GM23338 (cell line): ENCODE measurements at places on chromosomes 2 and 18. TPM values are rescaled to one million over a fixed set of nuclear protein-coding genes. Genes with fewer than 3 reads are reported as not detected.

- no peaks in the 10 kb centered on the region for H3K36me3 ChIP-seq
- H3K27ac ChIP-seq: no peak overlapping the region
- no peaks in the 10 kb centered on the region for H3K27me3 ChIP-seq
Measured at GRCh38 chr2:75162259-75162658, 37.1 kb downstream of the TACR1 start.

- no peaks in the 10 kb centered on the region for H3K4me1 ChIP-seq
- no peak overlapping the region for H3K4me3 ChIP-seq
- no peaks in the 10 kb centered on the region for H3K27me3 ChIP-seq
- H3K27ac ChIP-seq: no peak overlapping the region
Measured at GRCh38 chr2:69405306-69405705, 18.3 kb upstream of the GFPT1 start.

DNA sequence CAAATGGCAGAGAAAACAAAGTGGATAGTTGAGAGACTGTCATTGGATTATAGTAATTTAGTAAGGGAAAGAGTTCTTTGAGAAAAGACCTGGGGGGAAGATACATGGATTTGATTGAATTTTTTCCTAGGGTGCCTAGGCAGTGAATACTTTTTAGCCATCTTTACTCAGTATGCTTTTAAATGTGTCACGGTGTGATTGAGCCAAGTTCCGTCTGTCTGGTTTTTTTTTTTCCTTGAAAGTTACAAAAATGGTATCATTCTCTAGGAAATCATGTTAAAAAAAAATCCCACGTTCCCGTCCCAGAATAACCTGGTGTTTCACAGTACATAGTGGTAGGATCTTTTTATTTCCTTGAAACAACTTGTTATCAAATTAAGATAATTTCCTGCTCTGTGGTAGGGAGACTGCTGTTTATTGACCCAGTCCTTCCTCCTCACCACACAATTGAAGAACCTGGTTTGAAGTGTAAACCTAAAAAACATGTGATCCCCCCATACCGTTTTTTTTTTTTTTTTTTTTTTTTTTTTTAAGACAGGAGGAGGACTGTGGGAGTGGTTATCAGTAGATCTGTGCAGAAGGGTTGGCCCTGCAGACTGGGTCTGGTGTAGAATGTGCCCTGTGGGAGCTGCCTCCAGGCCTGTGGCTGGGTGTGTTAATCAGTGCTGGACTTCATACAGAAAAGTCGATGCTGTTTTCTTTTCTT, 55.1 kb downstream of the DGKD start:
- DNase-seq: no peak
- no peaks in the 10 kb centered on the region for H3K4me1 ChIP-seq
- no peak overlapping the region for H3K4me3 ChIP-seq
- H3K36me3 ChIP-seq: peaks cover 8% of the 10 kb centered on the region; the same call in 1 of the 2 replicates

The SPTBN1 gene
- 189 and 204 TPM in 2 replicates for total RNA-seq

GRCh38 chr2:209114588-209115240, 309.1 kb upstream of the MAP2 start:
- no peak overlapping the region for H3K4me3 ChIP-seq
- DNase-seq: no peak
- H3K4me1 ChIP-seq: peaks cover 21% of the 10 kb centered on the region
- no peaks in the 10 kb centered on the region for H3K36me3 ChIP-seq
- H3K27me3 ChIP-seq: no peaks in the 10 kb centered on the region

The SLC20A1 gene
- total RNA-seq: 81.9 and 84.3 TPM in 2 replicates

DNA sequence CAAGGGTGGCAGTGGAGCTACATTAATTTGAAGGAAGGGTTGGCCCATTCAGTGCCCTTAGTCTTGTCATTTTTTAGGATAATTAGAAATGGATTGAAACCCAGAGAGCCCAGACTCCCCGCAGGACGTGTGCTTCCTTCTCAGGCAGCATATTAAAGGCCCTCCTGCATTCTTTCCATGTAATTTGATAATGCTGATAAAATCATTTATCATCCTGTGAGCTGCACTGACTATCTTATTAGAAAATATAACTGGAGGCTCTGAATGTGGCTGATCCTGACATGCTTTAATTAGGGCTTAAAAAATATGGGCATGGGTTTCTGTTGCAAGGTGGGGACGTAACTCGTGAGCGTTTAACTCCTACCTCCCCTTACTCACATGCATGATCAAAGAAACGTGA, 148.1 kb downstream of the ACKR3 start:
- H3K36me3 ChIP-seq: no peaks in the 10 kb centered on the region
- no peaks in the 10 kb centered on the region for H3K4me1 ChIP-seq
- no peaks in the 10 kb centered on the region for H3K27me3 ChIP-seq
- no peak overlapping the region for H3K4me3 ChIP-seq
- DNase-seq: no peak
- H3K27ac ChIP-seq: no peak overlapping the region

The UGT1A8 gene
- total RNA-seq: 0.45 TPM in 1 of 2 replicates, not detected in the other

- no peaks in the 10 kb centered on the region for H3K27me3 ChIP-seq
- H3K4me3 ChIP-seq: 0 out of 2 replicates have a peak overlapping the region, but pooled peaks have one; percentile 4
- H3K36me3 ChIP-seq: no peaks in the 10 kb centered on the region
- peak overlapping the region; percentile 93 for H3K27ac ChIP-seq
- peak; percentile 81 for DNase-seq
Measured at GRCh38 chr18:3584897-3585460, 135.0 kb downstream of the TGIF1 start.

DNA sequence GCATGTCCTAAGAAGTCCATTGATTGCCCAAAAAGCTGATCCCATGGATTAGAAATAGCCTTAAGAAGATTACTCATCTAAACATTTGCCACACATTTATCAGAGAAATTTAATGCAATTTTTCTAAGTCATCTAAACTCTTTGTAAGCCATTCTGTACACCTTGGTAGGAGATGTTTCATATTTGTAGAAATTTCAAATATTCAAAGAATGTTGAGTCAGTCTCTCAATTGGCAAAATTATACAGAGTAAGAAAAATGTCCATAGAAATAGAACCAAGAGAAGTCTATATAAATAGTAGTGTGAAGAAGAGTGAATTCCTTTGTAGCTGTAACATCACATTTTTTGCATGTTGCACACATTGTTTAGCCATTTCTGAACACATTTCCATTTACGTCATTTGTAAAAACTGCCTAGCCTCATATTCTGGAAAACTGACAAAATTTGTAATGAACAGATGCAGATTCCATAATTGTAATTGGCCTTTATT, 128.6 kb downstream of the MSTN start:
- H3K27me3 ChIP-seq: no peaks in the 10 kb centered on the region
- no peak for DNase-seq
- H3K27ac ChIP-seq: no peak overlapping the region
- no peak overlapping the region for H3K4me3 ChIP-seq
- no peaks in the 10 kb centered on the region for H3K36me3 ChIP-seq
- no peaks in the 10 kb centered on the region for H3K4me1 ChIP-seq

The LHCGR gene
- total RNA-seq: 0.12 and 0.45 TPM in 2 replicates

GRCh38 chr2:70188460-70188859, 2.4 kb downstream of the C2orf42 start:
- H3K4me3 ChIP-seq: no peak overlapping the region
- DNase-seq: no peak
- no peak overlapping the region for H3K27ac ChIP-seq

The IL18RAP gene
- not detected in 2 replicates for total RNA-seq

The SIX2 gene
- 0.31 and 0.87 TPM in 2 replicates for total RNA-seq

The GPR39 gene
- 1.0 and 1.9 TPM in 2 replicates for total RNA-seq

- no peaks in the 10 kb centered on the region for H3K36me3 ChIP-seq
- no peak for DNase-seq
- no peak overlapping the region for H3K27ac ChIP-seq
Measured at GRCh38 chr2:239471011-239471792, 70.4 kb upstream of the HDAC4 start.

GRCh38 chr18:79871026-79871390, 73.3 kb downstream of the KCNG2 start:
- H3K4me3 ChIP-seq: no peak overlapping the region
- H3K4me1 ChIP-seq: no peaks in the 10 kb centered on the region
- no peaks in the 10 kb centered on the region for H3K36me3 ChIP-seq

The DNAJC5G gene
- 0.39 and 0.59 TPM in 2 replicates for total RNA-seq

DNA sequence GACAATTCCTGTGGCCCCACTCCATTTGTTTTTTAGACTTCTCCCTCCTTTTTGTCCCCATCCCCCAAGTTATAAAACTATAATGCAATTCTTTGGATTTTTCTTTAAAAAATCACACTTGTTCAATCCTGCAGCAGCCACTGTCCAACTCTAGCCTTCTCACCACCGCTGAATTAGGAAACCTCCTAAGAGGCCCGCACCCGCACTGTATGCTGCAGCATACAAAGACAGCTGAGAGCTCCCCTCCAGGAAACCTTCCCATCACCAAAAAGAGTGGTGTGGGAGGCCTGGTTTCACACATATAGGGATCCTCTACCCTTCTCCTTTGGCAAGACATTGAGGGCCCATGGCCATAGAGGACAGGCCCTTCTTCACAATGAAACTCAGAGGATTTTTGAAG, 2.9 kb downstream of the PCGF1 start:
- H3K36me3 ChIP-seq: peaks cover 7% of the 10 kb centered on the region; the same call in 1 of the 2 replicates
- H3K27me3 ChIP-seq: peaks cover 92% of the 10 kb centered on the region
- H3K4me1 ChIP-seq: peaks cover 46% of the 10 kb centered on the region
- H3K4me3 ChIP-seq: peak overlapping the region; percentile 71; the same call in 1 of the 2 replicates
- no peak for DNase-seq

GRCh38 chr2:69166812-69167468, 154.0 kb downstream of the ANTXR1 start:
- H3K27ac ChIP-seq: no peak overlapping the region
- peaks cover 13% of the 10 kb centered on the region for H3K4me1 ChIP-seq
- no peak overlapping the region for H3K4me3 ChIP-seq
- H3K27me3 ChIP-seq: no peaks in the 10 kb centered on the region
- H3K36me3 ChIP-seq: no peaks in the 10 kb centered on the region
- no peak for DNase-seq

DNA sequence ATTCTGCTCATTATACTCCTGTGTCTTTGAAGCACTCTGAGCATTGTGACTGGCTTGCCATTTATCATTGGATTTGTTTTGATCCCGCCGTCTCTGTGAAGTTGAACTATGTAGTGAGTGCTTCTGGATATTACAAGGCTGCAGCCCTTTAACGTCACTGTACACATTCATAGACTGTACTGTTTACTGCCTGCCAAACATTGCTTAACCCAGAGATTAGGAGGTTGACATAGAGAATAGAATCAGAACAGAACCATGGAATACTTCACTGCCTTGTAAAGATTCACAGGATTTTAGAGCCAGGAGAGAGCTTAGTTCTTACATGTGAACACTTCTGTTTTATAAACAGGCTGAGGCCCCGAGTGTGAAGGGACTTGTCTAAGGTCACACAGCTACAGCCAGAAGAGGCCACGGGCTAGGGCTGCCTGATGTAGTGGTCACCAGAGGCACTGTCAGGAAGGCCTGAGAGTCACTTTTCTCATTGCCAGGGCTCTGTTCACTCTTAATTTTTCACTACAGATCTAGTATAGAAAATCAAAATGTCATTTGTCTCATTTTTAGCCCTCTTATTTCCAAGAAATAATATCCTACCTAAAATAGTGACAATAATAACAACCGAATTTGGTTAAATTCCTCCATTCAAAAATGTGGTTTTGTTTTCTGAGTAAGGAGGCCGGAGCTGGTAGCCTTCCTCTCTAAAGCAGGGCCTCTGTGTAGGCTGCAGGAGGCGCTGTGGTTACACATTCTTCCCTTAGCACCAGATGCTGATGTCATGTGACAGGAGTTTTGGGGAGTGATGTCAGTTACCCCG, 87.9 kb downstream of the UGGT1 start:
- H3K27ac ChIP-seq: no peak overlapping the region
- H3K4me3 ChIP-seq: no peak overlapping the region
- H3K4me1 ChIP-seq: no peaks in the 10 kb centered on the region
- H3K36me3 ChIP-seq: peaks cover 58% of the 10 kb centered on the region

GRCh38 chr18:76099931-76100457, 395.0 kb downstream of the ZNF516 start:
- no peaks in the 10 kb centered on the region for H3K36me3 ChIP-seq
- peak; percentile 3 for DNase-seq
- H3K27ac ChIP-seq: no peak overlapping the region
- H3K4me3 ChIP-seq: no peak overlapping the region
- H3K4me1 ChIP-seq: no peaks in the 10 kb centered on the region
- H3K27me3 ChIP-seq: no peaks in the 10 kb centered on the region

The FBXO36 gene
- total RNA-seq: 7.6 and 9.0 TPM in 2 replicates

DNA sequence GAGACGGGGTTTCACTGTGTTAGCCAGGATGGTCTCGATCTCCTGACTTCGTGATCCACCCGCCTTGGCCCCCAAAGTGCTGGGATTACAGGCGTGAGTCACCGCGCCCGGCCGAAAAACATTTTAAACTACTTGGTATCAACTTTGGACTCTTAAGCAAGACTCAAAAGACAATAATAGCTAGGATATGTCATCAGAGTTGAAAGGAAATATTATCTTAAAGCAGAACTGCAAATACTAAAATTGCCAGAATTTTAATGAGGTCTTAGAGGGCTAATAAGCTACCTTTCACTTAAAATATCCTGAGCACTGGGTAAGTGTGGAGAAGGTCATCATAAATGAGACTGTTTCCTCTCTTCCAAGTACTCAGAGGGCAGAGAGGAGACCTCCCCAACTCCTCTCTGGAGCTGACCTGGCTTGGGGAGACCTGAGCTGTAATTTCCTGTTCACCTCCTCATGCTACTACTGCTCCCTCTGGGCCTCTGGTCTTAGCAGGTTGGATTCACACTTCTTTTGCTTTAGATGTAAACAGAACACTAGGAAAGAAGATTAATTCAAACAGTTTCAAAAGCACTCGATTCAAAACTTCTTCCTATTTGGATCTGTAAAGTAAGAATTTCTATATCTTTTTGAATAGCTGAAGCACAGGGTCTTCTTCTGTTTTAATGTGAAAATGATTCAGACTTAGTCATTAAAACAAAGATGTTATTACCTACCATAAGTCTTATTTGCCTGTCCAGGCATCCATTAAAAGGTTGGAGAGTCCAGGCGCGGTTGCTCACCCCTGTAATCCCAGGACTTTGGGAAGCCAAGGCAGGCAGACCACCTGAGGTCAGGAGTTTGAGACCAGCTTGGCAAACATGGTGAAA, 16.5 kb downstream of the CNRIP1 start:
- no peaks in the 10 kb centered on the region for H3K27me3 ChIP-seq
- H3K27ac ChIP-seq: no peak overlapping the region
- no peak for DNase-seq
- H3K36me3 ChIP-seq: no peaks in the 10 kb centered on the region
- H3K4me3 ChIP-seq: no peak overlapping the region

DNA sequence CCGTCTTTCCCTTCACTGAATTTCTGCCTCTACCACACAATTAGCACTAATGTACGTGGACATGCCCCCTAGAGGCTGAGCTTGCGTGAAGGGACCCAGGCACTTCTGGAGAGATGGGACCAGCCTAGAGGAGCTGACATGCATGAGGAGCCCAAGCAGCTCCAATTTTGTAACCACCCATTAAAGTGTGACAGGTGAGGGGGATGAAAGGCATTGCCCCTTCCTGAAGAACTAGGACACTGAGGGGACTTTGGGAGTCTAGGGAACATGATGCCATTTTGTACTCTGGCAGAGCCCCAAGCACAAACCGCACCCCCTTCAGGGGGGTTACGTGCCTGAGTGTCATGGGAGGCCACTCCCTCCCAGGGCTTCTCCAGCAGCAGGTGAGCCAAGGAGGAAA, 63.6 kb downstream of the HNRNPLL start:
- peak; percentile 52 for DNase-seq
- H3K36me3 ChIP-seq: no peaks in the 10 kb centered on the region
- H3K27ac ChIP-seq: no peak overlapping the region
- H3K4me1 ChIP-seq: peaks cover 24% of the 10 kb centered on the region
- H3K27me3 ChIP-seq: peaks cover 14% of the 10 kb centered on the region

- no peaks in the 10 kb centered on the region; the same call in 1 of the 2 replicates for H3K4me1 ChIP-seq
- no peak overlapping the region for H3K4me3 ChIP-seq
- no peaks in the 10 kb centered on the region for H3K36me3 ChIP-seq
- no peak for DNase-seq
- no peak overlapping the region for H3K27ac ChIP-seq
- H3K27me3 ChIP-seq: no peaks in the 10 kb centered on the region
Measured at GRCh38 chr2:211822686-211823335, 715.8 kb downstream of the ERBB4 start.

- peaks cover 10% of the 10 kb centered on the region; the same call in 1 of the 2 replicates for H3K4me1 ChIP-seq
- H3K4me3 ChIP-seq: no peak within 1 kb of the TSS
- no peak for DNase-seq
Measured at GRCh38 chr2:174764280-174765255, at the start of gene CHRNA1. CHRNA1 (minus strand) TSS chr2:174764472; CDS start chr2:174764394, 78 bp downstream.
